Mesenchymal stem cell (in vitro differentiated cells and primary cell): ENCODE measurements at places on chromosomes 2 and 18.

GRCh38 chr2:236782938-236783337 lies 213.3 kb downstream of the ACKR3 start:
- peak; percentile 16 for DNase-seq

GRCh38 chr2:12759248-12759647 lies 42.5 kb downstream of the TRIB2 start:
- peak; percentile 94 for DNase-seq

DNA sequence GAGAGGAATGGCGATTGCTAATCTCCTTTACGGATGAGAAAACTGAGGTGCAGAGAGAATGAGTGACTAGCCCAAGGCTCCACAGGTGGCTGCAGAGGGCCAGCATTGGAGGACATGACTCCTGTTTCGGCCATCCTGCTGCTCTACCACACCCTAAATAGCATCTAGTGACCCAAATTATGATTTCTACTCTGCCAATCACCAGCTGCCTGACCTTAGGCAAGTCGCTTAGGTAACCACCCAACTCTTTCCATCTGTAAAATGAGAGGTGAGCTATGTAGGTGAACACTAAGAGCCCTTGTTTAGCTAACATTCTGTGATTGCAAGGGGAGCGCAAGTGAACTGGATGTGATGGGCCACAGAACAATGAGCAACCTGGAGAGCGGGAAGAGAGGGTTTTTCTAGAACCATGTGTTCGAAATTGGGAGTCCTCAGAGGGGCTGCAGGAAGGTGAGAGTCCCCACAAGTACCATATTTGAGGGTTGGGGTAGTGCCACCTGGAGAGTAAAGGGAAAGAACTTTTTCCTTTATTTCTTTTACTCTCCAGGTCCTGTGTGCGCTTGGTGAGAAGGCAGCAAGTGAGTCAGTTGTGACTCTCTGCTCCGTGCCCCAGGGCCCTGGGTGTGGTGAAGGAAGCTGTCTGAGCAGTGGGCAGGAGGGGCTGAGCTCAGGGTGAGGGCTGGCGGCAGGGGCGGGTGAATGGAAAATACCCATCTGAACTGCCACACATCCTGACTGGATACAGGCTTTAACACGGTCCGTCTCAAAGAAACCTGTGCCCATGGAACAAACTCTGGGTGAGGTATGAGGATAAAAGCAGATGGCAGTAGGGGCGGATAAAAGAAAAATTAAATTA lies 2.4 kb downstream of the CYP27C1 start:
- peak; percentile 45 for DNase-seq

DNA sequence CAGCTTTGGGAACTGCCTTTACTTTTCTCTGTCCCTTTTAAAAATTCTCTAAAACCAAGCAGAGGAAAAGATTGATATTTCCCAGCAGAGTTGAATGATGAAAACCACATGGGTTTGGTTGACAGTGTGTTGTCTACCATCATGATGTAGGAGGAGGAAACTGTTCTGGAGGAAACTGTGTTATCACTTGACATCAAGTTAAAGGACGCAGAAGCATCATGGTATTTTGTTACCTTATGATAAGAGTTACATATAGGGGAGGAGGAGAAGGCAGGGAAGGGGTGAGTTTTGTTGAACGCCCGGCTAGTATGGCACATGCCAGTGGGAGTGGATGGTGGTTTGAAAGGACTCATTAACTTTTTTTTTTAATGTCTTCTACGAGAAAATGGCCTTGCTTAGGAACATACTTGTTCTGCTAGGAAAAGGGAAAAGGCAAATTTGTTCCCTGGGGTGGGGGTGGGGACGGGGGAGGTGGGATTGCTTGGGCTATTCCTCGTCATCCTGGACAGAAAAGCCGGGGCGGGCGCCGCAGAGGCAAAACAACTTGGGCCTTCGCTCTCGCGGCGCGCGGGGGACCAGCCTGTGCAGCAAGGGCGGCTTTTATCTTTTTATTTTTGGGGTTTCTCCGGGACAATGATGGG lies 766 bp downstream of the TMEM17 start:
- no peak for DNase-seq

DNA sequence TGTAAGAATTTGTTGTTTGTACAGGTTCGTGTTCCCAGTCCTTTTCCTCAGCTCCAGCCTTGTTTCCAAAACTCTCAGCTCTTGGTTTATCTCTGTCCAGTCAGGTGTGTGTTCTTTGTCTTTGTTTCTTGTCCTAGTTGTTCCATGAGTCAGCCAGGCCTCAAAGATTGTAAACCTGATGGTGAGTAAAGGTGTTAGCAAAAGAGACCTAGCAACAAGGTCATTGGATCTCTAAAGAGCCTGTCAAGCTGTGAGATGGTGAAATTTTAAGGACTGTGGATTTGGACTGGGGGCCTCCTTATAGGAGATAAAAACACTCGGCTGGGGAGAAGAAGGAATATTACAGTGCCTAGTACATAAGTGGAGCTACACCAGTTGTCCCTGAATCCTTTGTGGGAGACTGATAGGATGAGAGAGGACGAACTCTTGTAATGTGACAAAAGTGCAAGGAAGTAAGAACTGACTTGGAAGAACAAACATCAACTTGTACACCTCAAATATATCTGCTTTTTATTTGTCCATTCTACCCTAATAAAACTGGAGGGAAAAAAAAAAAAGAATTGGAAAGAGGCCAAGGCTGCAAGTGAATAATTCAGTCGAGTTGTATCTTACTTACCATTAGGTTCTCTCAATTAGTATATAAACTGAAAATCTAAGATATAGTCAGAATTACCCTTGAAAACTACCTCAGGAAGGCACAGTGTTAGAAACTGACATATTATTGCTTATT lies 37.2 kb downstream of the ITGA6 start:
- no peak for DNase-seq

DNA sequence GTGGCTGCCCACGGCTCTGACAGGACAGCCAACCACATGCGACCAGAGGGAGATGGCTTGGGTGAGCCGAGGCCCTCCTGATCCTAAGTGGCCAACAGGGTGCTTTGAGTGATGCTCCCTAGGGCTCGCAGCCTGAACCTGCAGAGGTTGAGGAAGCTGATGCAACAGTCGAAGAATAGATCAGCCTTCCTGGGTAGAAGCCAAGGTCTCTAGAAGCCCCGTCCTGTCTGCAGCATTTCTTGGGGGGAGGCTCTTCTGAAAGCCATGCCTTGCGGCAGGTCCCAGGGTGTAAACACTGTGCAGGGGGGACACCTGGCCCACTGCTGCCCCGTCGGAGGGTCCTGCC lies 136.4 kb downstream of the HDAC4 start:
- DNase-seq = peak; percentile 50
